NCI-H460 (cell line): ENCODE measurements at places on chromosomes 6 and 20. TPM values are rescaled to one million over a fixed set of nuclear protein-coding genes. Genes with fewer than 3 reads are reported as not detected.

DIDO1 gene
- 25.4 and 27.8 TPM in 2 replicates for total RNA-seq

ARMC2 gene
- 1.6 and 3.1 TPM in 2 replicates for total RNA-seq

DPPA5 gene
- total RNA-seq: not detected in 2 replicates

SEMG1 gene
- total RNA-seq: not detected in 2 replicates

SLC35F1 gene
- total RNA-seq: 0.17 TPM in 1 of 2 replicates, not detected in the other

PRICKLE4 gene
- 0.40 and 1.2 TPM in 2 replicates for total RNA-seq

NKX2-4 gene
- not detected in 2 replicates for total RNA-seq

LATS1 gene
- 15.8 and 16.9 TPM in 2 replicates for total RNA-seq

CCDC170 gene
- total RNA-seq: not detected in 2 replicates

SLC35D3 gene
- total RNA-seq: not detected in 2 replicates

ANKRD6 gene
- total RNA-seq: 1.5 and 1.8 TPM in 2 replicates

NFATC2 gene
- total RNA-seq: 0.92 and 1.1 TPM in 2 replicates

TCF21 gene
- total RNA-seq: not detected in 2 replicates

DEFB123 gene
- total RNA-seq: not detected in 2 replicates

ANKRD66 gene
- not detected in 2 replicates for total RNA-seq

PKHD1 gene
- not detected in 2 replicates for total RNA-seq

PKIB gene
- total RNA-seq: not detected in 2 replicates

MAPK14 gene
- total RNA-seq: 26.5 and 28.4 TPM in 2 replicates
